ENCODE measurements at places on chromosomes 3 and 15.

DNA sequence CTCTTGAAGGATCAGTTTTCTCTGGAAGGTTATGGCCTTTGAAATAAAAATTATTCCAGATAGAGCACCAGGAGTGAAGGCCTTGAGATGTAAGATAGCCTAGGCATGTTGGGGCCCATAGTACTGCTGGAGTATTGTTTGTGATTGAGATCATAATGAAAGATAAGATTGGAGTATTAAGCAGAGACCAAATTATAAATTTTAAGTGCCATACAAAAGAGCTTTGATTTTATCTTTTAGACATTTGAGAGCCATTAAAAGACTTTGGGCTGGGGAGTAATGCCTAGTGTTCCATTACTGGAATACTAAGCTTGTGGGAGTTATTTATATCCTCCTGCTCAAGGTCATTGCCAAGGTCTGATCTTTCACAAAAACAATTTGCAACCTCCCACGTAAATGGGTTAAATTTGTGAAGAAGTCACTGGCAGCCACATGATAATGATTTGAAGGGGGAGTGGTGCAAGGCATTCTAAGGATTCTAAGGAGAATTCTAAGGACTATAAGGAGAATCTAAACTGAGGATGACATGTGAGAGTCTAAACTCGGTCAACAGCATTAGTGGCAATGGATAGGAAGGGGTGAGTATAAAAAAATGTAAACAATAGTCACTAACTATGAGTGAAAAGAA lies 12.8 kb downstream of the ELL3 start:
- no peak for DNase-seq

GRCh38 chr3:140219923-140220452 lies 285.0 kb downstream of the CLSTN2 start:
- no peak for DNase-seq

DNA sequence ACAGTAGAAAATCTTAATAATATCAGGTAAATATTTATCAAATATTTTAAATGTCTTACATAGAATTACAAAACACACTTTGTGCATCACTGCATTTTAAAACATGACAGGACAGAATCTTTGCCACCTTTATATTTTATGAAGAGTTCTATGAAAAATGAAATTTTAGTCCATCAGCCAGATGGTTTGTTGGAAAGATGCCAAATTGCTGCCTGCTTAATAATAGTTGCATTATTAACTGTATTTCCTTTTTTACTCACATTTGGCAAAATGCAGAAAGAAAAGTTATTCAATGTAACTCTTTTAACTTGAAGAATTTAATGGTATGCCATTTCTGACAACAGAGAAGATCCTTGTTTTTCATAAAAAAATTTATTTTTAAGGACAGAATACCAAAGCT lies 1271.6 kb downstream of the NSUN3 start:
- DNase-seq: no peak

DNA sequence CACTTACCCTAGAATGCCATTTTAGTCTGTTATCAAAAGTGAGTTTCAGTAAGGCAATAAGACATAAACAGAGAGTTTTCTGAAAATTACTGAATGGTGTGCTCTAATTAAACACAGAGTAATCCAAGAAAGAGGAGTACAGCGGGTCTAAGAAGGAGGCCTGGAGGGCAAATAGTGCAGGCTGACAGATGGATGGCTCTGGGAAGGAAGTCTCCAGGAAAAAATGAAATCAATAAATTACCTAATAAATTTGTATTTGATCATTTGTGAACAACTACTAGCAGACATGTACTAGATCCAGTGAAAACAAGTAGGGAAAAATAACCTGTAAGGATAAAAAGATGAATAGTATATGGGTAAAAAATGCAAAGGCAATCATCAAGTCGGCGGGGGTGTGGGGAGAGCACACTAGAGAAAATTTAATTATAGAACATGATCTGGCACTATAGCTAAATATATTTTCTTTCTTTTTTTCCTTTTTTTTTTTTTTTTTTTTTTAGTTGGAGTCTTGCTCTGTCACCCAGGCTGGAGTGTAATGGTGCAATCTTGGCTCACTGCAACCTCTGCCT lies 22.6 kb upstream of the GPD1L start:
- DNase-seq: no peak

DNA sequence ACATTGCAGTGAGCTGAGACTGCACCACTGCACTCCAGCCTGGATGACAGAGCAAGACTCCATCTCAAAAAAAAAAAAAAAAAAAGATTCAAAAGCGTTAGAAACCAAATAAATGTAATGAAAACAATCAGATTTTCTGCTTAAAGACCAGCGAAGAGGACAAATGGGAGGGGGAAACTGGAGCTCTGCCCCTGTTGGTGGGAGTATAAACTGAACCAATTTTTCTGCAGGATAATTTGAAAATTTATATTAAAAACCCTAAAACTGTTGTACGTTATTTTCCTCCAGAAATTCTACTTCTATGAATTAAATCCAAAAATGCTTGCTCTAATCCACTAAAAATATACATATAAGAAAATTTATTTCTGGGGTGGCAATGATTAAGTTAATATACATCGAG lies 25.3 kb upstream of the ZSCAN2 start:
- no peak for DNase-seq
